Hematopoietic multipotent progenitor cell treated with erythropoietin and hydrocortisone succinate and interleukin-3 and kit ligand, for 15 days (in vitro differentiated cells): ENCODE measurements at places on chromosomes 12 and 14.

DNA sequence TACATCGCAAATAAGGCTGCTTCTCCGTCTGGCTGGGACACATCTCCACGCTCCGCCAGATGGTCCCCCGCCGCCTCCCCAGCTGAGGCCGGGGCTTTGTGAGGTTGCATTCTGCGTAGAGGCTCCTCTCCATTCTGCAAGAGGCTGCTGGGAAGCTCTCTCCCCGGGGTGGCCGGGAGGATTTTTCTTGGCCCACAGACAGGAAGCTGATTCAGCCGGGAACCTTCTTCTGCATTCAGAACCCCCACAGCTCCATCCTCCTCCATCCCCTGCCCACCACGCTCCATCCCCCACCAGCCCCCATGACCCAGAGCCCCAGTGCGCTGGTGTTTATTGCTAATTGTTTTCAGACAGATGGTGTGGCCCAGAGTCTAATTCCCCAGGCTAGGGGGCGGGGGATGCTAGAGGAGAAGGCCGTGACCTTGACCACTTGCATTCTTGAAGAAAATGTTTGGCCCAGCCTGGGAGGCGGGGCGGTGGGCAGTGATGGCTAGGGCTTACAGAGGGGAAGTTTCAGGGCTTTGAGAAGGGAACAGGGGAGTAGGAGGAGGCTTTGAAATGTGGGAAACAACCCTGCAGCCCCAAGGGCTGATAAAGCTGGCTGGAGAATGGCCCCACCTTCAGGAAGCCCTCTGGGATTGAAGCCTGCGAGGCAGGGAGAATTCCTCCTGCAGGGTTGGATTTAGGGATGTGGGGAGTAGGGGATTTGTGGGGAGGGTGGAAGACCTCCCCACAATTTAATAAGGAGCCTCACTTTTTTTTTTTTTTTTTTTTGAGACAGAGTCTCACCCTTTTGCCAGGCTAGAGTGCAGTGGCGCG lies 88.5 kb upstream of the NCOR2 start:
- no peak for DNase-seq

DNA sequence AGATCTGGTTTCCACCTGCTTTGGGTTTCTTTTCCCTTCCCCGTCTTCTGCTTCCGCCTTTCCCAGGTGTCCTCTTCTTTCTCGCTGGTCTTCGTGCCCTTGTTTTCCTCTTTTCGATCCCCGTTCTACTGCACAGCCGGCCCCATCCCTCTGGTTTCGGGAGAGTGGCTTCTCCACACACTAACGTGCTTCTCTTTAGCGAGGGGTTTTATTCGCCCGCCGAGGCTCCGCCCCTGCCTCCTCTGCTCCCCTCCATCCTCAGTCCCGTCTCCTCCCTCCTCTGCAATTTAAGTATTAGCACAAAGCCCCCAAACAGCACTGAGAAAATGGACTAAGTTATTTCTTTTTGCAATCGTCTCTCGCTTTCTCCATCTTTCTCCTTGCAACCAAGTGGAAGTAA lies at the start of gene SLC7A8:
SLC7A8 (minus strand) TSS at position 182 of the 400 bp plus-strand sequence. CDS start 746 bp downstream, outside the sequence.
- no peak for DNase-seq

GRCh38 chr14:99064262-99064954 lies 207.6 kb downstream of the BCL11B start:
- no peak for DNase-seq

DNA sequence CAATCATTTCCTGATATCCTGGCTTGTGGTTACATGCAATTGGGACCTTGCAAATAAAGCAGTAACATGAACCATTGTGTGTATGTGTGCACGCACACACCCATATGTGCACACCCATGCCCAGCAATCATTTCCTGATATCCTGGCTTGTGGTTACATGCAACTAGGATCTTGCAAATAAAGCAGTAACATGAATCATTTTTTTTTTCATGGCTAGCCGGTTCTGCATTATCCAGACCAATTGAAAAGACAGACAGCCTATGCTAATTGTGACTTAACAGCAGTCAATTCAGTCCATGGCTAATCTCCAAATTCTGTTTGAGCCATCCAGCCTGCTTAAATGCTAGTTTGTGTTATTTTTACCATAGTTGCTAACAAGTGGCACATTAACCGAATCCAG lies 134.3 kb downstream of the TTC7B start:
- DNase-seq, result no peak
